Omental fat pad (tissue), 4 donors: ENCODE measurements at places on chromosomes 7 and 10. TPM values are rescaled to one million over a fixed set of nuclear protein-coding genes. Genes with fewer than 3 reads are reported as not detected.

- no peak for DNase-seq
Observed at GRCh38 chr7:117825132-117825531, 48.1 kb downstream of the CTTNBP2 start.

DNA sequence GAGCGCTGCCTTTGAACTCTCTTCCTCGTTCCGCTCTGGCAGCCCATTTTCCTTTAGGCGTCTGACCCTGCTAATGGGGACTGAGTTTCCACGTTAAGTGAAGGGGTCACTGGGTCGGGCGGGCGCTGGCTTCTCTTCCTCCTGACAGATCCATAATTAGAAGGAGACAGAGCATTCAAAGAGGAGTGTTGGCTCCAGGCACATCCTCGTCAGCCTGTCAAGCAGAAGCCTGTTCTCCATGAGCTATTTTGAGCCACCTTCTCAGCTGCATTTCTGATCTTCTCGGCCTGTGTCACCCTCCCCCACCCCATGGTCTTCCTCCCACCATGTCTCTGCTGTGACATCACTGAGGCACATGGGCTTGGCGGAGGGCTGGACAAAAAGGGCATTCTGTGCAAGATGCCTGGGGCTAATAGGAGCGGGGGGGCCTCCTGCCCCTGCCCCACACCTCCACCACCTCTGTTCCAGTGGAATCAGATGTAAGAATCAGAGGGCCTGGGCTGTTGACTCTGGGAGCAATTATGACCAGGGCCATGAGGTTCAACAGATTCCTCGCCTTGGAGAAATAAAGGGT lies 248.1 kb downstream of the PLXNA4 start:
- no peak for DNase-seq

DNA sequence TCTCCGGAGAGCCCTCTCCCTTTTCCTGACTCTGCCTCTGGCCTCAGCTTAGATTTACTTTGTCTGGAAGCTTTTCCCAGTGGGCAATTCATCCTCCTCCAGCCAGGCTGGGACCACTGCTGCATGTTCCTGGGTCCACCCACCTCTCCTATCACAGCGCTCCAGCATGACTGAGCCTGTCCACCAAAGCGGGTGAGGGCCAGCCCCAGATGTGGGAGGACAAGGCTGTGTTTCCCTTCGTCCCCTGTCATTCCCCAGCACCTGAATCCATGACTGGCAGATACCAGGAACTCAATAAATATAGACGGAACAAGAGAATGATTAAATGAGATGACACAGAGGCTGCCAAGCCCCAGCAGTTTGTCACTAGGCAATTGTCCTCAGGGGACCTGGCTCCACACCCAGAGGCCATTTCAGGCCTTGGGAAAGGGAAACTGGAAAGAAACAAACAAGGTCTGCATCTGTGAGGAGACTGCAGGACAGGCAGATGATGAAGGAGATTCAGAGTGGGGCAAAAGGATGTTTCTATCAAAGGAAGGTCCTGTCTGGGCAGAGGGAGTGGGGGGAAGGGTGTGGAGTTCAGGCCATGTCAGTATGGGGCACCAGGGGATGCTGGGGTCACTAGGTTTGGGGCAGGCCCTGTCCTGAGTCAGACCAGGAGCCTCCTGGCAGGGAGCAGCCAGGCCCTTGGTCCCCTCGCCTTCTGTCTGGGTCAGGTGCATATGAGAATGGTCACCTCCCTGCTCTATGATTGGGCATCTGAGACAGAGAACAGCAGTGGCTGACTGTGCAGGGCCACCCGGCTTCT lies 576.4 kb downstream of the GRID1 start:
- DNase-seq = no peak

DNA sequence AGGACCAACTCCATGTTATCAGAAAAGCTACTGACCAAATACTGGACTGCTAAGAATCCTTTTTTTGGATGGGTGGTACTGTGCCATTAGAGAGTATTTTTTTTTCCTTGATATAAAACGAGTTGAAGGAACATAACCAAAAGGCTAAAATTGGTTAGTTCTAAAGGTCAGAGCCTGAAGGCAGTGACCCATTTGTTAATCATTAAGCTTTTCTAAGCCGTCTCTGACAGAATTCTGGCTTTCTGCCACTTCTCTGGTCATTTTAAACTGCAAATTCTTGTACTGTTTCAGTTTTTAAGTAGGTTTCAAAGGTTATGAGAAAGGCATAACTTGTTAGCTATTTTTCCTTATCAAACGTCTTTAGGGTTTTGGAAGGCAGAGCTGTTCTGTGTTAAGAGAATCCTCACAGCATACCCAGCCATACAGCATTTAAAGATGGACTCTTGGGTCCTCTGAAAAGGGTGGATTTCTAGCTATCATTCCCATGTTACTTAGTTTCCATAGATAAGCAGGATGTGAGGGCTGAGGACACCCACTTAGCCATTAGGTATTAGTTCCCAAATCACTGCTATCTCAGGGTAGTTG lies 196.8 kb downstream of the RNLS start:
- DNase-seq = no peak

GRCh38 chr7:136278057-136278456 lies 300.9 kb upstream of the MTPN start:
- DNase-seq = no peak

DNA sequence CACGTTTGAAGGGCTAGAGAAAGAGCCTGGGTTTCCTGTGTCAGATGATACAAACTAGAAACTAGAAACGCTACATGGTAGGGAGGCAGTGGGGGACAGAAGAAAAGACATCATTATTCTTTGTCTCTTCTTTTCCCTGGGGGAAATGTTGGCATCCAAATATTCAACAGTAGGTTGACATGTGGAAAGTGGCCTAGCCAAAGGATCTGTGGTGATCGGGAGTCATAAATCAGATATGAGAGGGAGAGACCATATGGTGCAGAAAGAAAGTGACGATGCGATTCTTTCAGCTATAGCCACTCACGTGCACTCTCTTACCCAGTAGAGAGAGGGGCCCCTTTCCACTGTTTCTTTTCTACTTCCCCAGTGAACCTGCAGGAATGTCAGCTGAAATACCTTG lies 964.7 kb downstream of the LRMDA start:
- DNase-seq = no peak

DNA sequence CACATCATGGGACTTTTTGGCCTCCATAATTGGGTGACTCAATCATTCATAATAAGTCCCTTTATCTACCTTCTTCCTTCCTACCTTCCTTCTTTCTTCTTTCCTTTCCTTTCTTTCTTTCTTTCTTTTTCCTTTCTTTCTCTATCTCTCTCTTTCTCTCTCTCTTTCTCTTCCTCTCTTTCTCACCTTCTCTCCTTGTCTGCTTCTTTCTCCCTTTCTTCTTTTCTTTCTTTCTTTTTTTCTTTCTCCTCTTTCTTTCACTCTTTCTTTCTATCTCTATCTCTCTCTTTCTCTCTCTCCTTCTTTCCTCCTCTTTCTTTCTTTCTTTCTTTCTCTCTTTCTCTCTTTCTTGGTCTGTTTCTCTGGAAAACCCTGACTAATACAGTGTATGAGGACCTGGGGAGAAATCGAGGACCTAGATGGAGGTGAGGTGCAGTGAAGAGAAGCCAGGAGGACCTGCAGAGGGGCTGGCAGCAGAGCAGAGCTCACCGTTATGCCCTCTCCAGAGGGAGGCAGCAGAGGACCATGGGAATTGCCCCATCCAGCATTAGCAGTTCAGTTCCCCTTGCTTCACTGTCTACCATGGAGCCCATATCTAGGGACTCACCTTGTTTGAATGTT lies 52.7 kb upstream of the BTRC start:
- no peak for DNase-seq

DNA sequence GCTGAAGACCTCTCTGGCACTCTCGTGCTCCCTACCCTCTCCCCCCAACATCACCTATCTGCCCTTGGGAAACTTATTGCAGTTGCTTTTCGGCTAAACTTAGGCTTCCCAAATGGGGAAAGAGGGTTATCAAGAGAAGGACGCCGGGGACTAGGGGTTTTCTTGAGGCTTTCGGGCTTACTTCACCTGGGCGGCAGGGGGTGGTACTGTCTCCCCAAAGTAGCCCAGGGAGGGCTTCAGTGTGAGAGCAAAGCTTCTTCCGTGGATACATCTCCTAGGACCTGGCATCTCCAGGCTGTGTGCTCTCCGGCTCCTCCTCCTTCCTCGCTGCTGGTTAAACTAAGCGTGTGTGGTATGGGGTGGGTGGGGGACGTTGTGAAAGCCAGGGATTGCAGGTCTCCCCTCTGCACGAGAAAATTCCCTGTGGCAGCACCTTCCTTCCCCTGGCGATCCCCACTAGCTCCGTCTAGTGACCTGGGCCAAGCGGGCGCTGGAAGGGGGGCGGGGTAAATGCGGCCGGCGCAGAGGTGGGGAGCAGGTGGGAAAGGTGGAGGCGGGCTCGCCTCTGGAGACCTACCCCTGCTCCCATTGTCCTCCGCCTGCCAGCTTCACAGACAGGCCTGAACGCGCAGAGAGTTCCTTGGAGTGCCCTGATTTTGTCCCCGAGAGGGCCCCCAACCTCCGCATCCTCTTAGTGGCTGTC lies 1.1 kb downstream of the PLXDC2 start:
- no peak for DNase-seq

GRCh38 chr10:19021162-19021561 lies 27.4 kb upstream of the MALRD1 start:
- DNase-seq = no peak

- no peak for DNase-seq
Observed at GRCh38 chr7:50287129-50287528, 17.4 kb upstream of the IKZF1 start.

GRCh38 chr7:51279391-51280023 lies 37.1 kb downstream of the COBL start:
- DNase-seq = no peak

DNA sequence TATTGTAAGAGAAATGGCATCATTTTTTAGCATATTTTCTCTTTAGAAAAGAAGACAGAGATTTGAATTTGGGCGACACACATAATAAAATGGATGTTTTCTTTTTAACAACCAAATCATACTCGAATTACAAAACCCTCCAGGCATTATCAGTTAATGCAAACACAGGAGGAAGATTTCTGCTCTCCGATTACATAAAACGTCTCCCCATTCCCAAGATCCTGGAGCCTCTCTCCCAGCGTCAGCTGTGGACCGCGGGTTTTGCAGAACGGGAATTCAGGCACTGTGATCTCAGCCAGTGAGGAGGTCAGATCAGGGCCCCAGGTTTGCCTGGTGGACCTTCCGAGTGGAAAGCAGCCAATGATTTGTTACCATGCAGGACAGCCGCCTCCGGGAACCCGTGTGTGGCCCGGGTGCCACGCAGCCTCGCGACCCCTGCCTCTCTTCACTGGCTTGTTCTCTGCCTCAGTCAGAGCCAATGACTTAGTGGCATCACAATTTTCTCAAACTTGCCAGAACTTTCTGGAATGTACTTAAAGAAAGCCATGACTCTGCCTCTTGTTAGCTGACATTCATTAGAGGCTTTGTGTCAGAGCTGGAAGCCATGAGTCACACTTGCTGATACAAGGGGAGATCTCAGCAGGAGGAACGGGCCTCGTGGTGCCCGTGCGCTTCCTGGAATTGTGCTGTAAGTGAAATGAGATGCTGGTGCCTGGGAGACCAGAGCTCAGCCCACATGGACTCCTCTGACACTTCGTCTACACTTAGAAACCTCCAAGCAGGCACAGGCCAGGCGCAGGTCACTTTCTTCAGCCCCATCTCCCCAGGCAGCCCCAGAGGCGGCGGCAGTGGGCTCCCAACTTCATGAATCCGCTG lies 246.1 kb downstream of the KLF6 start:
- no peak for DNase-seq

Gene LEP
- 306 TPM for total RNA-seq

Gene TMEM72
- total RNA-seq = not detected

Gene PAPOLB
- total RNA-seq = 0.44 TPM

Gene ZNF37A
- total RNA-seq = 18.0 TPM

Gene ALOX5
- total RNA-seq = 40.6 TPM
